ENCODE measurements at places on chromosomes 2 and 18.
A peak's percentile ranks its signal among the peaks of the same experiment; 100 is the strongest.

GRCh38 chr2:43576981-43577892 is 18.6 kb downstream of the THADA start:
- no peak for DNase-seq

GRCh38 chr2:23029111-23029510 is 355.9 kb upstream of the KLHL29 start:
- no peak for DNase-seq

GRCh38 chr2:239723486-239724193 is 301.5 kb downstream of the NDUFA10 start:
- no peak for DNase-seq

DNA sequence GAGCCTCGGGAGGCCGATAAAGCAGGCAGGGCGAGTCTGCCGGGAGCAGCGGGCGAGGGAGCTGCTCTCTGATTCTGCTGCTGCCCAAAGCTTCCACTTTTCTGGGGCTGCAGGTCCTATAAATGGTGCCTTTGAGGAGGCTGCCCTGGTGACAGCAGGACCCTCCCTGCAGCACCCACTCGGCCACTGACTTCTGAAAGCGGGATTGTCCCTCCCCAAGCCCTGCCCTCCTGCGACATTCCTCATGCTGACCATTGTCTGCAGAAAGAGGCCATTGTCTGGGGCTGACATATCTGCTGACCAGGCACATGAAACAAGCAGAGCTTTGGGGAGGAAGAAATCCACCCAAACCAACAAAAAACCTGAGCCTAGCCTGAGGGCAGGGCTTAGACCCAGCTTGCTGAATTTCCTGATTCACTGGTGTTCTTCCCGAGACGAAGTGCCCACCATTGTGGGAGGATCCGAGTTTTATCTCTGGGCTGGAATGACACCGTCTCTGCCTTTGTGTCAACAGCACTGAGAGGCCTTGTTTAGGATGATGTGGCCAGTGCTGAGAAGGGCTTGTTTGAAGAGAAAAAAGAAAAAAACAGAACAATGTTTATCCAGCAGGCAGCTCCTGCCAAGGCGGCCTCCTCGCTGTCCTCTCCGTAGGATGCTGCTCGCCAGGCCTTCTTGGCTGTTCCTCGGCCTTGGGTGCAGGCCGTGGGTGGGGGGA is 129.7 kb downstream of the MYCN start:
- DNase-seq, result no peak

DNA sequence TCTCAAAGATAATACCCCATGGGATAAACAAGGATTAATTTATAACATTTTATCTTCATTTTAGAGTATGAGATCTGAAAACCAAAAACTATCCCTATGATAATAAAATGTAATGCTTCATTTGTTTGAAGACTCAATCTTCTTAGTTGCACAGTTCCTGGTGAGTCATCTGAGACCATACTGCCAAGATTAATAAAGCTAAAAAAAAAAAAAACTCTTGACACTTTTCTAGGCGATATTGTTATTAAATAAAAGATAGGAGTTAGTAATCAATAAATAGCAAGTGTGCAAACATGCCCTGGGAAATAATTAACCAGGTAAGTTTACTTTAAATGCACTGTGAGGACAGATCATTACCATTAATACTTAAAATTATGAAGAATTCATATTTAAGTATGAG is 83.9 kb downstream of the RPE start:
- no peak for DNase-seq

- no peak for DNase-seq
Observed at GRCh38 chr2:63993871-63994270, 25.4 kb downstream of the VPS54 start.

DNA sequence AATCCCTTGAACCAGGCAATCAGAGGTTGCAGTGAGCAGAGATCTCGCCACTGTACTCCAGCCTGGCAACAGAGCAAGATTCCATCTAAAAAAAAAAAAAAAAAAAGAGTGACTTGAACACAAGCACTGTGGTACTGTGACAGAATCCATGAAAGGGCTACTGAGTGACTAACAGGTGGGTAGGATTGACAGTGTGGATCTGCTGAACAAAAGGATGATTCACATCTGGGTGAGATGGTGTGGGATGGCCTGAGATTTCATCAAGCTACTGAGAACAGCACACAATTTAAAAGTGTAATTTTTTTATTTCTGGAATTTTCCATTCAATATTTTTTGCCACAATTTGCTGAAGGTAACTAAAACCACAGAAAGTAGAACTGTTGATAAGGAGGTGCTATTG is 13.3 kb upstream of the SP3 start:
- no peak for DNase-seq

DNA sequence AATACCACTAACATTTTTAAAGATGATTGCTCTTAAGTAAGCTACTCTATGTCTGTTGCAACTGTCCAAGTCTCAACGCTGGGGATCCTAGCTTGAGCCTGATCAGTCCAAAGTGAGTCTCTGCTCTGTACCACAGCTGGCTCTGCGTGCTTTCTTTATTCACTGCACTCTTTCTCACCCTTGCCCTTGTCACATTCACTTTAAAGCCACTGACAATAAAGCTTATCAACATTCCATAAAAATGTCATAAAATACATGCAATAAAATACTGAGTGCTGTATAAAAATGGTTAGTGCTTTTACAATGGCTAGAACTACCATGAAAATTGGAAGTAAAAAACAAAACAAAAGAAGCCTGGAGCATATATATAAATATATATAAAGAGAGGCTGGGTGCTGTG is 45.5 kb upstream of the LRRTM4 start:
- DNase-seq, result no peak

GRCh38 chr2:189285962-189286645 is 106.5 kb upstream of the COL5A2 start:
- no peak for DNase-seq

GRCh38 chr2:176187899-176188773 is at the start of gene HOXD1:
HOXD1 (plus strand) TSS chr2:176188668; CDS start chr2:176188802, 134 bp downstream.
- DNase-seq, result no peak

- DNase-seq, result no peak
Observed at GRCh38 chr18:63161032-63161760, 158.4 kb downstream of the BCL2 start.

DNA sequence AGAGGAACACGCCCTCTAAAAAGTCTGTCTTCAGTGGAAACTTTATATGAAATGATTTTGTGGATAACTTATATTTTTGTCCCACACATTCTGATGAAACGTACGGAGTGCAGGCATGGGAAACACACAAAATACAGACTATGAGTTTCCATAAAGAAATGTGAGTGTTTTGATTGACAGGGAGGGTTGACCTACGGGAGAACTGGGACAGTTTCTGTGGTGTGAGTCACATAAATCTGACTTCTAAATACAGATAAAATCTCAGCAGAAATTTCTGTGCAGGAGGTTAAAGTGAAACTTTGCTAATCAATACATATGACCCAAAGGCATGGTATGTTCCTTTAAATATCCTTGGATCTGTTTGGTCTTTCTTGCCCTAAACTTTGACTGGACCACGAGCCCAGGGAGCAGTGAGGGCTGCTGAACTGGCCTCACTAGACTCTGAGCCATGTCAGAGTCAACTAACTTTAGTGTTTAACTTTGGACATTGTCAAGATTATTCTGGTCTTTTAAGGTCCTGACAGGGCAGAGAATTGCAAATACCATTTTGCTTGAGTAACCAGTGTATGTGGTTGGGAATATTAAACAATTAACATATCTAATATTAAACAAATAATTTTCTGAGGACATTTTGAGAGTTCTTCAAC is 206.9 kb upstream of the LYPD1 start:
- no peak for DNase-seq

- DNase-seq, result no peak
Observed at GRCh38 chr2:25202275-25202674, 33.9 kb upstream of the POMC start.

DNA sequence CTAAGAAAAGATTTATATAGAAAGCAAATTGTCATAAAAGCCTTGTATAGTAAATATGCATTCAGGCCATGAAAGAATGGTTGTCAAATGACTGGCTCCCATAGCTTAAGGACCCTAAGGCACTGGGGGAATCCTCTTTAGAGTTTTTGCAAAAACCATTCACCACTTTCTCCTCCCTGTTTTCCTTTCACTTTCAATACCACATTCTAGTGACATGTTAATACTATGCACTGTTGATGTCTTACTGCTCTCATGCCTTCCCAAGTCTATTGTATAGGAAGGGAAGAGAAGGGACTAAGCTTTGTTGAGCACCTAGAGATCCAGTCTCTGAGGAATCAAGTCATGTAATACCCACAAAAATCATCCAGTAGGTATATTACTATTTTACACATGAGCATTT is 383.0 kb upstream of the LRRTM1 start:
- no peak for DNase-seq

DNA sequence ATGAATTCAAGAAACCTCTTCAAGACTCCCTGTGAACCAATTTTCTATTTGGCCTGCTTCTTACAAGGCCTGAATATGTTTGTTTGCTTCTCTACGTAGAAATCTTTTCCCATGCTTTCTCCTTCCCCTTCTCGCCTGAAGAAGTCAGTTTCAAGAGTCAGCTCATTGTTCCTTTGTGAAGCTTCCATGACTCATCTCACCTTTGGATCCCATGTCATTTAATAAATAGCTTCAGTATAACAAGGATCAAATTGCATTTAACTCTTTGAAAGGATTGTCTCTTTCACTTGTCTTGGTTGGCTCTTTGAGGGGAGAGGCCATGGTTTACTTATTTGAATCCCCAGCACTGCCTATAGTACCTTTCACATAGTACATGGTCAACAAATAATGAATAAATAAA is 28.4 kb downstream of the CPS1 start:
- no peak for DNase-seq

GRCh38 chr2:233185330-233185729 is 66.1 kb upstream of the ATG16L1 start:
- no peak for DNase-seq

GRCh38 chr2:136281281-136282114 is 163.5 kb upstream of the CXCR4 start:
- peak; percentile 13 for DNase-seq

- DNase-seq, result no peak
Observed at GRCh38 chr2:65169760-65170136, 39.8 kb upstream of the RAB1A start.

All from stimulated activated CD8-positive, alpha-beta memory T cell treated with anti-CD3 and anti-CD28 coated beads, Interleukin-4, amount 100 ng/mL, for 4 hours (primary cell).